Prostate gland (tissue), 2 donors: ENCODE measurements at places on chromosomes 7 and 10.

GRCh38 chr7:96121752-96122151 lies 200.1 kb downstream of the SLC25A13 start:
- no peak for DNase-seq

- DNase-seq = no peak
Measured at GRCh38 chr7:66522518-66522917, 106.2 kb upstream of the KCTD7 start.

GRCh38 chr7:83807774-83808173 lies 158.8 kb upstream of the SEMA3E start:
- no peak for DNase-seq

- DNase-seq = no peak
Measured at GRCh38 chr7:103888603-103889153, 100.8 kb downstream of the RELN start.

GRCh38 chr7:129144834-129145668 lies 544 bp downstream of the TSPAN33 start:
- DNase-seq = no peak

DNA sequence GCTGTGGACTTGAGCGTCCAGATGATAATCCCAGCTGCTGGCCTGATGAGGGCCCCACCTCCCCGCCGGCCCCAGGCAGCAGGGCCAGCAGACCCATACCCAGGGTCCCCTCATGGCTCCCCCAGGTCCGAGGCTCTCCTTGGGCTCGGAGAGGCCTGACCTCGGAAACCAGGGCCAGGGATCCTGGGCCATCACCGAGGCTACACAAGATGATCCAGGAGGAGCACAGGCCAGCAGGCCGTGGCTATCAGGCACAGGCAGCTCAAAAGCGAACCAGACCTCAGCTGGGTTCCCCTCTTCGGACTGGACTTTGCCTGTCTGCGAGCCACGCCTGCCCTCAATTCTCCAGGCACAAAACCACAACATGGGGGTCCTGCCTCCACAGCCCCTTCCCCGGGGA lies 17.4 kb downstream of the PDGFA start:
- DNase-seq = no peak

- DNase-seq = no peak
Measured at GRCh38 chr7:151204383-151205032, 5.8 kb downstream of the H2BK1 start.

GRCh38 chr7:134415700-134416099 lies 43.2 kb downstream of the AKR1B1 start:
- DNase-seq = no peak

DNA sequence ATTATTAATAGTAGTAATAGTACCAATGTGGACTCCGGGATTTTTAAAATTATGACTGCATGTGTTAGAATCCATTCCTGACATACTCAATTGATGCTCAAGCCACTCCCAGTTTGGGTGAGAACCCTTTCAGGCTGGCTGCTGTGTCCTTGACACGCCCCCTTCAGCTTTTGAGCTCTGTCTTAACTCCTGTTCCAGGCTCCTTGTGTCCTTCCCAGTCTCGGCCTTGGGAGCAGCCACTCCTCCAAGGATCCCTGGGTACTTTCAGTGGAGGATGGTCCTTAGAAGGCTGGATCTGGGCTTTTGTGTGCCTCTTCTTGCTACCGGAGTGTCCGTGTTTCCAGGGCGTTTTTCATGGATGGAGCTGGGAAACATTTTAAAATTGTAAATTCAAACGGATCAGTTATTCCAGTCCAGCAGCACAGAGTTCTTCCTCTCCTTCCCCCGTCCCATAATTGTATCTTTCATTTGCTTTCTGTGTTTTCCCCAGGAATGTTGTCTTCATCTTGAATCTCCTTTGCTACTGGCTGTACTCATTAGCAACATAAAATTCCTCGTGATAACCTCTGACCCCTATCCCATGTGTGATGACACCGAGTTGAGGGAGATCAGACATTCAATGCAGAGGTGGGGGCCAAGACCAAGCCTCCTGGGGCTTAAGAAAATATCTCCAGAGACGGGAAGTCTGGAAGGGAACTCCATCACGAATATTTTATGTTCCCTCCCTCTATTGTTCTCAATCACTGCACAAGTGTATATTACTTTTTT lies 40.0 kb upstream of the PFKFB3 start:
- no peak for DNase-seq

DNA sequence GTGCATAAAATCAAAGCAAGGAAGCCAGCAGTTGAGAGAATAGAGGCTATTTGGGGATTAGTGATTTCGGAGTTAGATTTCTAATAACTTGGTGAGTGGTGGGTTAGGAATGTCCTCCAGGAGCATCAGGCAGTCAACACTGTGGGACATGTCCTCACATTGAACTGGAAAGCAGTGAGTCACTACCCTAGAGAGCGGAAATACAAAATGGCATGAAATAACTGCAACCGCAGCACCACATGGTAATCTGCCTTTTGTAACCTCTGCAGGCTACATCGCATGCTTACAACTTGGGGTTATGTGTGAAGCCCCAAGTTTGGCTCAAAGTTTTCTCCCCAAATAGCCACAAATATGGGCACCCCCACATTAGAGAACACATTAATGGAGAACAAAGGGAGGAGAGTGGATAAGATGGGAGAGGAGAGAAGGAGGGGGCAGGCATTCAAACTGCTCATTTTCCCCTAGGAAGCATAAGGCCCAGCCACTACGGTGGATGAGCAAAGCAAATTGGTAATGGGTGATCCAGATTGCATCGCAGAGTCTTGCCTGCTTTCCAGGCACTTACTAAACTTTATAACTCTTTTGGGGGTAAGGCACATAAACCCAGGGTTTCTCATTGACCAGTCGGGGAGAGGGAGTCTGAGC lies 22.0 kb upstream of the SLF2 start:
- DNase-seq = no peak

- no peak for DNase-seq
Measured at GRCh38 chr10:13271552-13272163, 28.2 kb downstream of the PHYH start.

DNA sequence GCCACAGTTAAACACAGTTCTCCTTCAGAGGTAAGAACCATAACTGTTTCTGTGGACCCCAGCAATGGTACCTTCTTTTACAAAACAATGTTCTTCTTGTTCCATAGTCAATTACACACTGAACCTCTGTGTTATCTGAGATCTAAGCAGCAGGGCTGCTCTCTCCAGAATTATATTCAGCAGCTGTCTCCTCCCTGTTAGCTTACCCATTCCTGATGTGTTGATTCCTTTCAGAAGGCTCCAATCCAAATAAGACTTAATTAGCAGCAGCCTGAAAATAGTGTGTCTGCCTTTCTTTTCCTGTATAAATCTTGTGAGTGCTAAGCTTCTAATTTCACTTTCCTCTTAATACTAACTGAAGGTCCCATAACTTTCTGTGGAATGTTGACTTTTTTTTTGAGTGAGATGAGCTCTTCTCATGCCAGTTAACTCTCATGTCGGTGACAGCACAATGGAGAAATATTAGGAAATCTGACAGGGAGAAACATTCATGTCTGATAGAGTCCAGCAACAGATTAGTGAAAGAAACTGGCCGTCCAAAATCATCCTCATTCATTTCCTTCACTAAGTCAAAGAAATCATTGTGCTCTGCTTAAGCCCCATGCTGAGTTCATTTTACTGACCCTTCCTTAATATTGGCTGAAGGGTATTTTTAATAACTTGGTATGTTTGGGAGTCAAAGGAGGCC lies 226.5 kb downstream of the PRKG1 start:
- no peak for DNase-seq

DNA sequence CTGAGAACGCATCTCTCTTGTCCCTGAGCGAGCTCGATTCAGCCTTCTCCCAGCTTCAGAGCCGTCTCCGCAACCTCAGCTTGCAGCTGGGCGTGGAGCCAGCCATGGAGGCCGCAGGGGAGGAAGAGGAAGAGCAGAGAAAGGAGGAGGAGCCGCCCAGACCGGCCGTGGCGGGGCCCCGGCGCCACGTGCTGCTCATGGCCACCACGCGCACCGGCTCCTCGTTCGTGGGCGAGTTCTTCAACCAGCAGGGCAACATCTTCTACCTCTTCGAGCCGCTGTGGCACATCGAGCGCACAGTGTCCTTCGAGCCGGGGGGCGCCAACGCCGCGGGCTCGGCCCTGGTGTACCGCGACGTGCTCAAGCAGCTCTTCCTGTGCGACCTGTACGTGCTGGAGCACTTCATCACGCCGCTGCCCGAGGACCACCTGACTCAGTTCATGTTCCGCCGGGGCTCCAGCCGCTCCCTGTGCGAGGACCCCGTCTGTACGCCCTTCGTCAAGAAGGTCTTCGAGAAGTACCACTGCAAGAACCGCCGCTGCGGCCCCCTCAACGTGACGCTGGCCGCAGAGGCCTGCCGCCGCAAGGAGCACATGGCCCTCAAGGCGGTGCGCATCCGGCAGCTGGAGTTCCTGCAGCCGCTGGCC lies 43.2 kb downstream of the CHST3 start:
- no peak for DNase-seq

DNA sequence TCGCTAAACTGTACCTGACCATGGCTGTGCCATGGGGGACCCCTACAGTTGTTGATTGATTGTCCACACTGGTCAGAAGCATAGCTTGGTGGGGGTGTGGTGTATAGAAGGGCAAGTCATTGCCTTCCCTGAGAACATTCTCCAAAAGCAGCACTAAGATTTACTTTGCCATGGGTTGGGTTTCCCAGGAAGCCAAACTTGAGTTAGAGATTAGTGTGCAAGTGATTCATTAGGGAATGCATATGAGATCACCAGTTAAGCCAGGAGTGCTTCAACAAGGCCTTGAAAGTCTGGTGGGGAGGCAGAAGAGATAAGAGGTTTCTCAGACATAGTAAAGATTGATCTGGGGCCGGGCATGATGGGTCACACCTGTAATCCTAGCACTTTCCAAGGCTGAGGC lies 21.4 kb upstream of the TPST1 start:
- no peak for DNase-seq

DNA sequence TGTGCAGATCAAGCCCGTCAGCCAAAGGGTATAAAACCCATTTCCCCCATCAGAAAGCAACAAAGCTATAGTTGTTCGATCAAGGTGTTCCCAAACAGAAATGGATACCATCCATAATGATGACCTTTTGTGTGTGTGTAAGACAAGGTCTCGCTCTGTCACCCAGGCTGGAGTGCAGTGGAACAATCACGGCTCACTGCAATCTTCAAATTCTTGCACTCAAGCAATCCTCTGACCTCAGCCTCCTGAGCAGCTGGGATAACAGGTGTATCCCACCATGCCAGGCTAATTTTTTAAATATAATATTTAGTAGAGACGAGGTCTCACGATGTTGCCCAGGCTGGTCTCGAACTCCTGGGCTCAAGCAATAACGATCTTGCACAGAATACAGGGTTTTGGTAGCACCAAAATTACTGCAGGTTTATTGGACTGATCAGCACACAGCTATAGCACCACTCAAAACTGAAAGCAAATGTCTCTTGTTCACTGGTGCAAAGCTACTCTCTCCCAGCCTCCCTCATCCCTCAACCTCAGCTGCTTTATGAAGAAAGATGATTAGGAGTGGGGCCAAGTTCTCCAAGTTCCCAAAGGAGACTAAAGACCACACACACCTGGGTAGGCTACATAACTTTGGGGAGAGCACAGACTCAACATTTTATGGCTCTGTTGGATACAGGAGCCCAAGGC lies 80.5 kb downstream of the ABI1 start:
- no peak for DNase-seq

DNA sequence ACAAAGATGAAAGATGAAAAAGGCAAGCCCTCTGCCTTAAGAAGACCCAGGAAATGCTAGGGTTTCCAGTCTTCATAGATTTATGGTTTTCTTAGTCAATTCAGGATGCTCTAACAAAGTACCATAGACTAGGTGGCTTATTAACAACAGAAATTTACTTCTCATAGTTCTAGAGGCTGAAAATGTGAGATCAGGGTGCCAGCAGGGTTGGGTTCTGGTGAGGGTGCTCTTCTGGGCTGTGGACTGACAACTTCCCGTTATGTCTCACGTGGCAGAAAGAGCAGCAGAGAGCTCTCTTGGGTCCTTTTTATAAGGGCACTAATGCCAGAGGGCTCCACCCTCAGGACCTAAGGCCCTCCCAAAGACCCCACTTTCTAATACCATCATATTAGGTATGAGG lies 23.7 kb downstream of the ELMO1 start:
- no peak for DNase-seq

- DNase-seq = no peak
Measured at GRCh38 chr10:129972145-129972965, 8.3 kb upstream of the EBF3 start.

- DNase-seq = no peak
Measured at GRCh38 chr10:124918906-124919305, 23.0 kb upstream of the ZRANB1 start.

DNA sequence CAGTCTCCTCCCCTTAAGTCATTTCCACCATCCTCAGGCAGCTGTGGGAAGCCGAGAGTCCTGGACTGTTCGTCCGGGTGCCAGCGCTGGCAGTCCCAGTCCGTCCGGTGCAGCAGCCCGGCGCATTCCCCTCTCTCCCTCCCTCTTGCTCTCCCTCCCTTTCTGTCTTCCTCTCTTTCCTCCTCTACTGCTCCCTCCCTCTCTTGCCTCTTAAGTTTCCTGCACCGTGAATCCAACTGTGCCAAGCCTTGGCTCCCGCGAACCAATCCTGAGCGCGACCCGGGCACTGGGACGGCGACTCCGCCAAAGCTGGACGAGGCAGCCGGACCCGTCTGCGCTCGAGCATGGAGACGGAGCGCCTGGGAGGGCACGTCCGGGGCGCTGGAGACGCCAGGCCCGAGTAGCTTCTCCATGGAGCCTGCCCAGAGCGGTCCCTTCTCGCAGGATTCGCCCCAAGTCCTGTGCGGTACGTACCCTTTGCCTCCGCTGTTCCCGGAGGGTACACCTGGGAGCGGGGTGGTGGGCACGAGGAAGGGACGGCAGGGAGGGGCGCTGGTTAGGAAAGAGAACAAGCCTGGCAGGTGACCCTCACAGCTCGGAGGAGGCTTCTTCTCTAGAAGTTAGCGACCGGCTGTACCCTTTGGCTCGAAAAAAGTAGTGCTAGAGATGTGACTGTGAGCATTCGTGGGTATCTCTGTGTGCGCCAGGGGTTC lies 1.0 kb downstream of the NXPH1 start:
- no peak for DNase-seq

- no peak for DNase-seq
Measured at GRCh38 chr7:53095731-53096501, 60.5 kb downstream of the POM121L12 start.
